ENCODE measurements at places on chromosomes 16 and 17.

DNA sequence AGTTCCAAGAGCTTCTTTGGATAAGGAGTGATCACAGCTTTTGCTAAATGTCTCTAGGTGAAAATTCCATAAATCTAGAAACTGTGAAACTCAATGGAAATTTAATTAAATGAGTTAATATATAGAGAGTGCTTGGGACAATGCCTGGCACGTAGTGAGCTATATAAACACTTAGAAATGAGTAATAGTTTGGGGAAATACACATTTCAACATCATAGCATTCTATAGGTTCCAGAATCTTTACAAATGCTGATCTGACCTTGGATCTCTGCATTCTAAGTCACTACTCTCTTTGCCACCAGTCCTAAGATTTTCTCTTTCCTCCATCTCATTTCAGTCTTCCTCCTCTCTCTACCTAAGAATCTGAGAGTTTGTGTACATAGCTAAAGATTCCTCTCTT, 175.6 kb downstream of the SOX9 start:
- DNase-seq, result peak; percentile 41

DNA sequence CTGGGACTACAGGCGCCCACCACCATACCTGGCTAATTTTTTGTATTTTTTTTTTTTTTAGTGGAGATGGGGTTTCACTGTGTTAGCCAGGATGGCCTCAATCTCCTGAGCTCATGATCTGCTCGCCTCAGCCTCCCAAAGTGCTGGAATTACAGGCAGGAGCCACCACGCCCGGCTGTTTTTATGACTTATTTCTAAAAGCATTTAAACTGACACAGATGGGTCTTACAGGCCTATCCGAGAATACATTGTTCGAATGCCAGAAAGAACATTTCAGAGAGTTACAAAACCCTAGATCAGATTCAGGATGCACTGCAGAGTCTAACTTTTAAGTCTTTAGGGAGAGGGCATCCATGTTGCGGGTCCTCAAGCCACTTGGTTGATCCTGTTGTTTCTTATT, 234.7 kb upstream of the MAF start:
- no peak for DNase-seq

DNA sequence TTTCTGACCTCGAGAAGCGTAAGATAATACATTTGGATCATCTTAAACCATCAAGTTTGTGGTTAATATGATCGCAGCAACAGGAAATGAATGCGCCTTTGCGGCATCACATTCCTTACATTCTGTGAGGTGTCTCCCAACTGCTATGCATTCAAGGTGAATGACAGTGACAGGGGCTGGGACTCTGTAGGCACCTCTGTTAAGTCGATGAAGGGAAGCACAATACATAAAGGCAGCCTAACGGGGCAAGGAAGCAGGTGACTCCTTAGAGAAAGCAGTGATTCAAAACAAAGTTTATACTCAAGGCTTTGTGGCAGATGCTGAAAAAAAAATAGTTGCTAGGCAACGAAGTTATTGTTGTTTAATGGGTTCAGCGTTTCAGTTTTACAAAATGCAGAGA, 21.6 kb upstream of the EVPL start:
- DNase-seq, result no peak

- no peak for DNase-seq
Observed at GRCh38 chr16:54506214-54506580, 219.6 kb upstream of the IRX3 start.

GRCh38 chr16:2767891-2768290, 9.2 kb downstream of the ELOB start:
- DNase-seq, result peak; percentile 25

- no peak for DNase-seq
Observed at GRCh38 chr17:80821546-80821945, 170.1 kb upstream of the CHMP6 start.

DNA sequence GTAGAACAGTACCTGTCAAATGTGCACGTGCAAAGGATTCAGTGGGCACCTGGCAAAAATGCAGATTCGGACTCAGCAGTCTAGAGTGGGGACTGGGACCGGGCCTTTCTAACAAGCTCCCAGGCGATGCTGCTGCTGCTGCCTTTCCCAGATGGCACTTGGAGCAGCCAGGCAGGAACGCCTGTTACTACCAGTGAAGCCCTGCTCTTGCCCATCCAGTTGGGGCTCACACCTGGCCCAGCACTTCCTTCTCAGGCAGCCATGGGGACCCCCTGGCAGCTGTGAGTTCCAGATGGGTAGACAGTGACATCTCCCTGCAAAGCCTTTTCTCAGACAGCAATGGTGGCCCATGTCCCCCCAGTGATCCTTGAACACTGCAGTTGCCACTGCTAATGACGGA, 30.4 kb downstream of the KDM8 start:
- no peak for DNase-seq

GRCh38 chr16:86320237-86320595, 190.1 kb upstream of the FOXF1 start:
- DNase-seq, result no peak

GRCh38 chr16:49540836-49541235, 167.2 kb downstream of the C16orf78 start:
- no peak for DNase-seq

DNA sequence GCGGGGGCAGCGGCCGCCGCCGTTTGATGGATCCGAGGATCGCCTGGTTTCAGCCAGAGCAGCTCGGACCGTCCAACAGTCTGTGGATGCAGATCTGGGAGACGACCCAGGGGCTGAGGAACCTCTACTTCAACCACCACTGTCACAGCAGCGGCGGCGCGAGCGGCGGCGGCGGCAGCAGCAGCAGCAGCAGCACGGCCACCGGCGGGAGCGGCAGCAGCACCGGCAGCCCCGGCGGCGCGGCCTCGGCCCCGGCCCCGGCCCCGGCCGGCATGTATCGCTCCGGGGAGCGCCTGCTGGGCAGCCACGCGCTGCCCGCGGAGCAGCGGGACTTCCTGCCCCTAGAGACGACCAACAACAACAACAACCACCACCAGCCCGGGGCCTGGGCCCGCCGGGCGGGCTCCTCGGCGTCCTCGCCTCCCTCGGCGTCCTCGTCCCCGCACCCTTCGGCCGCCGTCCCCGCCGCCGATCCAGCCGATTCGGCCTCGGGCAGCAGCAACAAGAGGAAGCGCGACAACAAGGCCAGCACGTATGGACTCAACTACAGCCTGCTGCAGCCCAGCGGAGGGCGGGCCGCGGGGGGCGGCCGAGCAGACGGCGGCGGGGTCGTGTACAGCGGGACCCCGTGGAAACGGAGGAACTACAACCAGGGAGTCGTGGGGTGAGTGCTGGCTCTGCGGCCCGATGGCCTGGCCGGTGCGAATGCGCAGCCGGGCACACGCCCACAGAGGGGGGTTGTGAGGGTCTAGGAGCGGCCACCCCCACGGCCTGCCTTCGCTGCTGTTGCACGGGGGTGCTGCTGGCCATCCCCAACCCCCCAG, 702 bp downstream of the TENT4B start:
- DNase-seq, result no peak

GRCh38 chr17:29039764-29040598, 3.0 kb upstream of the PIPOX start:
- peak; percentile 35 for DNase-seq

DNA sequence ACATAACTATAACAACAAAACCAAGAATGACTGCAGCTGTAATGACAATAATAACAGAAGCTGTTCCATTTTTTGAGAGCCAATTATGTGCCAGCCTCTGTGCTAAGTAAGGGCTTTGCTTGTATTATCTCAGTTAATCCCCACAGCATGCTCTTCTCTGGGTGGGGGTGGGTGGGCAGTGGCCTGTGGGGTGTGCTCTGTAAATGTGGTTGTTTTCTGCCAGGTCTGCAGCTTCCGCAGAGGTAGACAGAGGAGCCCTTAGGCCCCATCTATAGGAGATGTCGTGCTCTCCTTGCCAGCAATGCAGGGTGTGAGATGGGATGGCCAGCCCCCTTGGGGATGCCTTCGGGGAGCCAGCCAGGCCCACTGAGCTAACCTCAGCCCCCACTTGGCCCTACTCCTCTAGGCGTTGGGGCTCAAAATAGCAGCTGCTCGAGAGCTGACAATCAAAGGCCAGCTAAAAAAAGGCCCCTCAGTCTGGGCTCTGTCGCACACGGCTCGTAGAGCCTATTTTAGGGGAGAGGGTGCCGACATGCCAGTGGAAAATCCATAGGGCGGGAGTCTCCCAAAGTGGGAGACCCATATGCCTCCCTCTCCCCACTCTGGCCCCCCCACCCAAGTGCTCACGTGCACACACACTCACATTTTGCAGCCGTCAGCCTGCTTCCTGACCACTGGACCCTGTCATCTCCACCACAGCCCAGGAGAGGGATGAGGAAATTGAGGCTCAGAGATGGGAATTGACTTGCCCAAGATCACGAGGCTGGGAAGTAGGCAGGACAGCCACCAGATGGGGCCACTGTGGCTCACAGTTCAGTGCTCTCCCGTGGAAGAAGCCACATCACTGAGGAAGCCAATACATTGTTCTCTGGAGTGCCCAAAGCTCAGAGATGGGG, 15.8 kb downstream of the CDH16 start:
- no peak for DNase-seq

DNA sequence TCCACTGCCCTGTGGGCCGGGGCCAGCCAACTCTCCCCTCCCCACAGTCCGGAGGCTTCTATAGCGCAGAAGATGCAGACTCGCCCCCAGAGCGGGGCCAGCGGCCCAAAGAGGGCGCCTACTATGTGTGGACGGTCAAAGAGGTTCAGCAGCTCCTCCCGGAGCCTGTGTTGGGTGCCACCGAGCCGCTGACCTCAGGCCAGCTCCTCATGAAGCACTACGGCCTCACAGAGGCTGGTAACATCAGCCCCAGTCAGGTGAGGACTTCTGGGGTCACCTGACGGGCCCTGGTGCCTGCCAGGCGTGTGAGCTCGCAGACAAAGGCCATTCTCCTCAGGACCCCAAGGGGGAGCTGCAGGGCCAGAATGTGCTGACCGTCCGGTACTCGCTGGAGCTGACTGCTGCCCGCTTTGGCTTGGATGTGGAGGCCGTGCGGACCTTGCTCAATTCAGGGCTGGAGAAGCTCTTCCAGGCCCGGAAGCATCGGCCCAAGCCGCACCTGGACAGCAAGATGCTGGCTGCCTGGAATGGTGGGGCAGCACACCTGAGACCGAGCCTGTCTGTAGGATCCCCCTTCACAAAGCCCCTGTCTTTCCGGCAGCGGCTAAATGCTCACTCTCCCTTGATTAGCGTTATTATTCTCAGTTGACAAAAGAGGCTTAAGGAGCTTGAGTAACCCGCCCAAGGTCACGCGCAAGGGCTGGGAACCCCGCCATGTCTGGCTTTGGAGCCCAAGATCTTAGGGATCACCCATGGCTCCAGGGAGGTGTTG, 3.9 kb downstream of the SPATA20 start:
- DNase-seq, result no peak

DNA sequence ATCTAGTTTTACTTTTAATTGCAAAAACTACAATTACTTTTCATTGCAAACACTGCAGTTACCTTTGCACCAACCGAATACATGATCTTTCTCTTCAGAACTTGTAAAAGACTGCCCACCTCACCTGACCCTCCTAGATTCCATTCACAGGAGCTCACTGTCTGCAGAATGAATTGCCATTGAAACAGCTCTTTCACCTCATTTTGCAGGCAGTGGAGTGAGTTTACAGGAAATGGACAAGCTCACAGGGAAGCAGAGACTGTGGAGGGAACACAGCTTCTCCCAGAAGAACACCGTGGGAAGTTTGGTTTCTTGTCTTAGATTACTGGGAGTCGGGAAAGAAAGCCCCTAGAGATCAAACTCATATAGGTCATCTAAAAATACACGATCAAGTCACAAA, 439.7 kb upstream of the RBFOX1 start:
- DNase-seq, result no peak

- DNase-seq, result no peak
Observed at GRCh38 chr16:54473226-54473993, 186.8 kb upstream of the IRX3 start.

- peak; percentile 40 for DNase-seq
Observed at GRCh38 chr17:78179372-78179771, 7.5 kb downstream of the TK1 start.

DNA sequence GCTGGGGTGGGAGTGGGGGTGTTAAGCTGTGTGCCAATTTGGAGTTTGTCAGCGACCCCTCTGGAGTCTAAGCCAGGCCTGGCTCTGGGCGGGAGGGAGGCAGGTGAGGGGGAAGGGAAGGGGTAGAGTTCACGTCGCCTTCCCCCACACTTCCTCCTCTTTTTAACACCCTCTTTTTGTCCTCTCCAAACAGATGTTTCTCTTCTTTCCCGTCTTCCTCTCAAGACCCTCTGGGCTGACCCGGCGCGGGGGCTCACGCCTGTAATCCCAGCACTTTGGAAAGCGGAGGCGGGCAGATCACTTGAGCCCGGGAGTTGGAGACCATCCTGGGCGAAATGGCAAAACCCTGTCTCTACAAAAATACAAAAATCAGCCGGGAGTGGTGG, 3.3 kb downstream of the HOXB1 start:
- no peak for DNase-seq

DNA sequence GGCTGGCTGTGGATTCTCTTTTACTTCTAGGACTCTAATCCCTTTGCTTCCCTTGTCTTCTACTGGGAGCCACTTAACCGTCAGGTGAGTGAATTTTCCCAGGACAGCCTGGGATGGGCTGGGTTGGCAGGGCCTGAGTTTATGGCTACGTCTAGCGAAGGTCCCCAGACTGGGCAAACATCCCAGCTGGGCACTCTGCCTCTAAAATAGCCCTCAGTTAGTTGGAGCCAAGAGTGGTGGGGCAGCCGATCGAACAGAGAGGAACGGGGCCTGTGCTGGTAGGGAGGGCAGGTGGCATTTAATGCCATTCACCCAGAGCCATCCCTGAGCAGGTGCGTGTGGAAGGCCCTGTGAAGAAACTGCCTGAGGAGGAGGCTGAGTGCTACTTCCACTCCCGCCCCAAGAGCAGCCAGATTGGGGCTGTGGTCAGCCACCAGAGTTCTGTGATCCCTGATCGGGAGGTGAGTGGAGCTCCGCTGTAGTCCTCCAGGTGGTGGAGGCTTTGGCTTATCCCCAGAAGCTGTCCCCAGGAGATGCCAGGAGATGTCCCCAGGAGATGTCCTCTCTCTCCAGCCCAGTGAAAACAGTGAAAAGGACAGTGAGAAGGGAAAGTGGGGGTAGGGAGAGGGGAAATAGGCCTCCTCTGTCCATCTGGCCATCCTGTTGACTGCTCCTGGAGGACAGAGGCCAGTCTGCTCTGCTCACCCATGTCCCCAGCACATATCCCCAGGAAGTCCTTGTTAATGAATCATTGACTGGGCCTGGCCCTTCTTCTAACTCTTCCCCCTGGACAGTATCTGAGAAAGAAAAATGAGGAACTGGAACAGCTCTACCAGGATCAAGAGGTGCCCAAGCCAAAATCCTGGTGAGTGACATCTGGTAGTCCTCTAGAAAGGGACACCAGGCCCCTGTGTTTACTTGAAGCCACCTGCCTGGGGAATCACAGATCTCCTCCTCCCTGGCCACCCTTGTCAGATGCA, 4.4 kb downstream of the PNPO start:
- no peak for DNase-seq

All from foreskin keratinocyte (primary cell).